ENCODE measurements at places on chromosomes 13 and 19. TPM values are rescaled to one million over a fixed set of nuclear protein-coding genes. Genes with fewer than 3 reads are reported as not detected.

NLRP5 gene
- polyA plus RNA-seq: not detected

PSPN gene
- polyA plus RNA-seq: 2.4 TPM

DACT3 gene
- 24.5 TPM for polyA plus RNA-seq

FFAR2 gene
- polyA plus RNA-seq: 0.78 TPM

PRR19 gene
- polyA plus RNA-seq: 1.5 TPM

Data from left kidney (tissue), 8 donors.